ENCODE measurements at places on chromosomes 6 and 20. TPM values are rescaled to one million over a fixed set of nuclear protein-coding genes. Genes with fewer than 3 reads are reported as not detected.

- no peak for DNase-seq
- H3K27ac ChIP-seq = no peak overlapping the region
- H3K27me3 ChIP-seq = no peaks in the 10 kb centered on the region
Measured at GRCh38 chr6:38185752-38186151, 366.2 kb downstream of the ZFAND3 start.

- H3K27ac ChIP-seq = no peak overlapping the region
- no peak overlapping the region for H3K4me3 ChIP-seq
- no peaks in the 10 kb centered on the region for H3K27me3 ChIP-seq
- no peaks in the 10 kb centered on the region for H3K36me3 ChIP-seq
- no peak for DNase-seq
Measured at GRCh38 chr6:89488438-89488837, 55.5 kb downstream of the ANKRD6 start.

DNA sequence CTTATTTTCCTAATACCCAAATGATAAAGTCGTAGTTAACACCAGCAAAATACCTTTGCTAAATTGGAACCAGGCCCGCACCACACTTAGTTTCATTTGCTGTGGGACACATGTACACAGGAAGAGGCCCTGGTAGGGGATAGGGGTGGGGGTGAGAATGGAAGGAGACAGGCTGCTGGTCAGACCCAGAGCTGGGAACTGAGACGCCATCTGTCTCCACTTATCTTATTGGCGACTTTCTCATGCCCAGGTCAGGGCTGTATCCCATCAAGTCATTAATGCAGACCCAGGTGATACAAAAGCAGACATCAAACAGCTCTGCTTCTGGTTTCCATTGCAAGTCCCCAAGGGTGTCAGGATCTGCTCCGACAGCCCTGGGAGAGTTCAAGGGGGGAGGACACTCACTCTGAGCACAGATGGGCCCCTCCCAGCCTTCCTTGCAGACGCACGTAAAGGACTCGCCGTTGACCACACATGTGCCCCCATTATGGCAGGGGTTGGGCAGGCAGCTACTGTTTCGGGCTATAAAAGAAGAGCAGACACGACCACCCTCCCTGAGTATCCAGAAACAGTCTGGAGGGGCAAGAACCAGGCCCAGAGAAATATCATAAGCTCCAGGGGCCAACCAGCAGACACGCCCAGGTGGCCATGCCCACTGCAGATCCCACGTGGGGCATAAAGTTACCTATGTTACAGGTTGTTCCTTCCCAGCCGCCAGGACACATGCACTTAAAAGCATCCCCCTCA lies 29.2 kb downstream of the JAG1 start:
- H3K36me3 ChIP-seq = 0 out of 2 replicates have a peak, but pooled peaks cover 6% of the 10 kb centered on the region
- H3K27me3 ChIP-seq = no peaks in the 10 kb centered on the region
- no peak for DNase-seq
- no peak overlapping the region for H3K27ac ChIP-seq

DNA sequence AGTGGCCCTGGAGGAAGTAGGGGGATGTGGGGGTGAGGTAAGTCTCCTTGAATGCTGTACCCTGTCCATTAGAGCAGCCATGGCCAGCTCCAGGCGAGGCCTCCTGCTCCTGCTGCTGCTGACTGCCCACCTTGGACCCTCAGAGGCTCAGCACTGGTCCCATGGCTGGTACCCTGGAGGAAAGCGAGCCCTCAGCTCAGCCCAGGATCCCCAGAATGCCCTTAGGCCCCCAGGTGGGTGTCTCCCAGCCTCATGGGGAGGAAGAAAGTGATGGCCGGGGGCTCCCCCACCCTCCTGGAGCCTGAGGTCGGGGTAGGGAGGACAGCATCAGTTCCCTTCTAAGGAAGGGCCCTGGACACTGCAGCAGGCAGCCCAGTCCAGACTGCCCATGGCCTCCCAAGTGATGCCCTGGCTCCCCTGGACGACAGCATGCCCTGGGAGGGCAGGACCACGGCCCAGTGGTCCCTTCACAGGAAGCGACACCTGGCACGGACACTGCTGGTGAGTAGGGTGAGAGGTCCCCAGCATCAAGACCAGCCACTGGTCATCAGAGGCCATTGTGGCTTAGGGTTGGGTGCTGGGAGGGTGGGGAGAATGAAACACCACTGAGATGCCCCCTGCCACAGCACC lies 1.0 kb downstream of the GNRH2 start:
- H3K4me1 ChIP-seq = peaks cover 31% of the 10 kb centered on the region
- H3K27ac ChIP-seq = peak overlapping the region; percentile 93
- H3K27me3 ChIP-seq = no peaks in the 10 kb centered on the region
- H3K36me3 ChIP-seq = peaks cover 18% of the 10 kb centered on the region

GRCh38 chr20:21166801-21167200 lies 40.9 kb downstream of the KIZ start:
- peaks cover 9% of the 10 kb centered on the region for H3K36me3 ChIP-seq
- no peaks in the 10 kb centered on the region for H3K27me3 ChIP-seq
- H3K27ac ChIP-seq = no peak overlapping the region
- DNase-seq = no peak
- no peak overlapping the region for H3K4me3 ChIP-seq

DNA sequence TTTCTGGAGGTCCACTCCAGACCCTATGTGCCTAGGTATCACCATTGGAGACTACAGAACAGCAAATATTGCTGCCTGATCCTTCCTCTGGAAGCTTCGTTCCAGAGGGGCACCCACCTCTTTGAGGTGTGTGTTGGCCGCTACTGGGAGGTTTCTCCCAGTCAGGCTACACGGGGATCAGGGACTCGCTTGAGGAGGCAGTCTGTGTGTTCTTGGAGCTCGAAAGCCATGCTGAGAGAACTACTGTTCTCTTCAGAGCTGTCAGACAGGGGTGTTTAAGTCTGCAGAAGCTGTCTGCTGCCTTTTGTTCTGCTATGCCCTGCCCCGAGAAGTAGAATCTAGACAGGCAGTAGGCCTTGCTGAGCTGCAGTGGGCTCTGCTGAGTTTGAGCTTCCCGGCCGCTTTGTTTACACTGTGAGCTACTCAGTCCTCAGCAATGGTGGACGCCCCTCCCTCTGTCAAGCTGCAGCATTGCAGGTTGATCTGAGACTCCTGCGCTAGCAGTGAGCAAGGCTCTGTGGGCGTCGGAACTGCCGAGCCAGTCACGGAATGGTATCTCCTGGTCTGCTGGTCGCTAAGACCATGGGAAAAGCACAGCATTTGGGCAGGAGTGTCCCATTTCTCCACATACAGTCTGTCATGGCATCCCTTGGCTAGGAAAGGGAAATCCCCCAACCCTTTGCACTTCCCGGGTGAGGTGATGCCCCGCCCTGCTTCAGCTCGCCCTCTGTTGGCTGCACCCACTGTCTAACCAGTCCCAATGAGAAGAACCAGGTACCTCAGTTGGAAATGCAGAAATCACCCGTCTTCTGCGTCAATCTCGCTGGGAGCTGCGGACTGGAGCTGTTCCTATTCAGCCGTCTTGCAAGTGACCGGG lies 32.5 kb upstream of the ASCC3 start:
- no peak overlapping the region for H3K27ac ChIP-seq
- no peak overlapping the region for H3K4me3 ChIP-seq
- no peaks in the 10 kb centered on the region for H3K36me3 ChIP-seq
- H3K27me3 ChIP-seq = no peaks in the 10 kb centered on the region

DNA sequence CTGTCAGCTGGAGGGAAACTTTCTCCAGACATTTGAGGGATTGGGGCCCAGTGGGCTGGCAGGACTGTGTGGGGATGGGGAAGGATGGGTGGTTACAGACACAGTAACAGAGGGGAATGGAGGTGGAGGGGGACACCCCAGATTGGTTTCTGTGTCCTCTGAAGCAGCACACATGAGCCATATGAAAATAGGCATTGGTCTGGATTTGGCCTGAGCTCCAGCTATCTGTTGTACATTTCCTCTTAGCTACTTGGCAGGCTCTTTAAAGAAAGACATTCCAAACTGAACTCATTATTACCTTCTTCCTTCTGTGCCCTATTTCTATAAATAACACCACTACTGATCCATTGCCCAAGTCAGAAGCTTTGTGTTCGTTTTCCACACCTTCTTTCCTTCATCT lies 72.0 kb upstream of the PRL start:
- H3K36me3 ChIP-seq = no peaks in the 10 kb centered on the region
- H3K27ac ChIP-seq = no peak overlapping the region
- H3K27me3 ChIP-seq = no peaks in the 10 kb centered on the region
- DNase-seq = no peak
- no peak overlapping the region for H3K4me3 ChIP-seq
- H3K4me1 ChIP-seq = no peaks in the 10 kb centered on the region

DNA sequence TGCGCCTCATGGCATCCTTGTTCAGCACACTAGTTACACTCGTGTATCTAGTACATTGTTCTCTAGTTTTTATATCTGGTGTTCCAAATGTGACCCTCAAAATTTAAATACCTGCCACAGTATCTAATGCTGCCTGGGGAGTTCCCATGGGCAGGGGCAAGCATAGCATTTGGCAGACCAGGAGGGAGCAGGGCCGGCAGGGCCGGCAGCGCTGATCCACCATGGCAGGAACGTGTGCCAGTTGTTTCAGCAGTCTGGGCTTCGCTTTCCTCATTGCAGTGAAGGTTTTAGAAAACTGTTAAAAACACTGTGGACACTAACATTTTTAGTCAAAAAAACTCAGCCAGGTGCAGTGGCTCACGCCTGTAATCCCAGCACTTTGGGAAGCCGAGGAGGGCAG lies 19.2 kb downstream of the NANP start:
- H3K36me3 ChIP-seq = no peaks in the 10 kb centered on the region
- no peaks in the 10 kb centered on the region for H3K27me3 ChIP-seq
- no peak overlapping the region for H3K4me3 ChIP-seq
- H3K4me1 ChIP-seq = no peaks in the 10 kb centered on the region

- no peak overlapping the region for H3K27ac ChIP-seq
- no peaks in the 10 kb centered on the region for H3K27me3 ChIP-seq
- H3K36me3 ChIP-seq = no peaks in the 10 kb centered on the region
- H3K4me1 ChIP-seq = no peaks in the 10 kb centered on the region
- no peak overlapping the region for H3K4me3 ChIP-seq
Measured at GRCh38 chr20:37670351-37670791, 23.5 kb upstream of the CTNNBL1 start.

DNA sequence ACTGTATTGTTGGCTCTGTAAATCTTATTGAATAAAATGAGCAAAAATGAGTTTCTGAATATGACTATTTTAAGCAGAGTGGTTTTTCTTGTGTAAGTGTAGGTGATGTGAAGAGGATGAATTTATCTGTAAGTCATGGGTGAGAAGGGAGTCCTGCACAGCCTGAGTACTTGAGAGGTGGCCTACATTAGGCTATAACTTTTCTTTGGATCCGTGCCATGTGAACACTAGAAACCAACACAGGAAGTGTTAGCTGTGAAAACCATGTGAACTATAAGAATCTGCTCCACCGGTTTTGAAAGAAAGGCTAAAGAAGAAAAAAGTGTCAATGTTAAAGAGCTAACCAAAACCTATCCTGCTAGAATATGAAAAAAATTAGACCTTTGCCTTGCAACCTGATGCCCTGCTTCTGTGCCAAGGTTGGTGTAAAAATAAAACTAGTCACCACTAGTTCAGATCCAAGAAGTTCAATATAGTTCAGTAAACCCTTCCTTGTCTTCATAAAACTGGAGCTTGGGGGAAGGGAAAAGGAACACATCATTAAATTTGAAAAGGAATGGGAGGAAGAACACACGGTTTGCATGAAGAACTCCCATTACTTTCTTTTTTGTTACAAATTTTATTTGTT lies 21.3 kb downstream of the PLCB1 start:
- H3K27me3 ChIP-seq = no peaks in the 10 kb centered on the region
- H3K4me3 ChIP-seq = no peak overlapping the region
- H3K4me1 ChIP-seq = no peaks in the 10 kb centered on the region
- no peak overlapping the region for H3K27ac ChIP-seq

- H3K4me3 ChIP-seq = no peak overlapping the region
- no peaks in the 10 kb centered on the region for H3K27me3 ChIP-seq
- DNase-seq = peak; percentile 83
- H3K27ac ChIP-seq = no peak overlapping the region
Measured at GRCh38 chr20:63501818-63502670, 3.2 kb upstream of the EEF1A2 start.

- no peak for DNase-seq
- H3K27ac ChIP-seq = no peak overlapping the region
- H3K36me3 ChIP-seq = no peaks in the 10 kb centered on the region
- H3K4me3 ChIP-seq = no peak overlapping the region
- no peaks in the 10 kb centered on the region for H3K4me1 ChIP-seq
Measured at GRCh38 chr6:4941782-4942672, 61.8 kb downstream of the RPP40 start.

GRCh38 chr6:94600636-94601035 lies 976.7 kb upstream of the MANEA start:
- DNase-seq = no peak
- H3K4me3 ChIP-seq = no peak overlapping the region
- no peaks in the 10 kb centered on the region for H3K27me3 ChIP-seq

- no peaks in the 10 kb centered on the region for H3K4me1 ChIP-seq
- H3K36me3 ChIP-seq = no peaks in the 10 kb centered on the region
- no peak overlapping the region for H3K4me3 ChIP-seq
- DNase-seq = no peak
Measured at GRCh38 chr6:145073811-145074210, 661.5 kb downstream of the EPM2A start.

DNA sequence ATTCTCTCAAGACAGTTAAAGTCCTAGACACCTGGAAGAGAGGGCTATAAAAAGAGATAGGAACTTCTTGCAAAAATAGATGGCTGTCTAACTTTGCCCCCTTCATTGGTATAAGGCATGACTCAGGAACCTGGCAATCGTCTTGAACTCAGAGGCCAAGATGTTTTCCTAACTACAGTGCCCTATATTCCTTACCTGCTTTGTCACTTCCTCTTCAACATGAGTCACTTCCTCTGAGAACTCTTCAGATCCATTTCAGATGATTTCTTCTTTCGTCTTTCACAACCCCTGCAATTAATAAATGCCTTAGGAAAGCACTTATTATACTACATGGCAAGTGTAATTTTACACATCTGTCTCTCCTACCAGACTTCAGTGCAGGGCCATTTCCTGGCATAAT lies 83.5 kb downstream of the HAO1 start:
- no peak overlapping the region for H3K27ac ChIP-seq

DNA sequence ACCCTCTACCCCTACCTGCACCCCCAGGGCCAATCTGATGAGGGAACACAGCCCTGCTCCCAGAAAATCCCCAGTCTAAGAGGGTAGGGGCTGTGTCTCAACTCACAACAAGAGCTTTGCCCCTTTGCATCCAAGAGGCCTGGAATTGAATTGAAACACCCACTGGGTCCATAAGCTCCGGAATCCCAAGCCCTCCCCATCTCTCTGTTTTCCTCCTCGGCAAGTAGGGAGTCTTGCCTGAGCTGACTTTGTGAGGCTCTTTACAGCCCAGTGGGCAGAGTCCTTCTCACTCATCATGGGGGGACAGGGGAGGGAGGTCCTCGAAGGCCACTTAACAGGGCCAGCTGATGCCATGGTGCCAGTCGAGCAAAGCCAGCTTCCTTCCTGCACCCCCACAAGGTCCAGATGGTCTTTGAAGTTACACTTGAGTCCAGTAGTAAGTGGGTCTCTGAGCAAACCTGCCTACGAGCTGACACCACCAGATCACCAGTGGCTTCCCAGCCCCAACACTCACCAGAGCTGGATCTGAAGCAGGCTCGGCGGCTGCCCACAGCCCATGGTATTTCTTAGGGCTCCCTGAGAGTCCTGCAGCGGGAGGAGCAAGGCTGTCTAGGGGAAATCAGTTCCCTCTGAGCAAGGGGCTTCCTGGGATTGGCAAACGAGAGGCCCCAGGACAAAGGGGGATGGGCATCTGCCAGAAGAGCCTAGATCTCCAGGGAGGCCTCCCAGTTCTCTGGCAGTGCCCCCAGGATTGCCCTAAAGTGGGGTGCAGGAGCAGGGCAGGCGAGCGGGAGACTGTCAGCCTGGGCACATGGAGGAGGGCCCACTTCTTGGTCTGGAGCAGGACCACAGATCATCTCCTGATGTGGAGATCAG lies 144.5 kb downstream of the VEGFA start:
- H3K4me3 ChIP-seq = no peak overlapping the region
- H3K36me3 ChIP-seq = no peaks in the 10 kb centered on the region
- DNase-seq = no peak
- H3K27ac ChIP-seq = no peak overlapping the region

The ZNF165 gene
- total RNA-seq = 0.26 TPM

The MAS1L gene
- not detected for total RNA-seq
